ENCODE measurements at places on chromosomes 7 and 10. TPM values are rescaled to one million over a fixed set of nuclear protein-coding genes. Genes with fewer than 3 reads are reported as not detected.

DNA sequence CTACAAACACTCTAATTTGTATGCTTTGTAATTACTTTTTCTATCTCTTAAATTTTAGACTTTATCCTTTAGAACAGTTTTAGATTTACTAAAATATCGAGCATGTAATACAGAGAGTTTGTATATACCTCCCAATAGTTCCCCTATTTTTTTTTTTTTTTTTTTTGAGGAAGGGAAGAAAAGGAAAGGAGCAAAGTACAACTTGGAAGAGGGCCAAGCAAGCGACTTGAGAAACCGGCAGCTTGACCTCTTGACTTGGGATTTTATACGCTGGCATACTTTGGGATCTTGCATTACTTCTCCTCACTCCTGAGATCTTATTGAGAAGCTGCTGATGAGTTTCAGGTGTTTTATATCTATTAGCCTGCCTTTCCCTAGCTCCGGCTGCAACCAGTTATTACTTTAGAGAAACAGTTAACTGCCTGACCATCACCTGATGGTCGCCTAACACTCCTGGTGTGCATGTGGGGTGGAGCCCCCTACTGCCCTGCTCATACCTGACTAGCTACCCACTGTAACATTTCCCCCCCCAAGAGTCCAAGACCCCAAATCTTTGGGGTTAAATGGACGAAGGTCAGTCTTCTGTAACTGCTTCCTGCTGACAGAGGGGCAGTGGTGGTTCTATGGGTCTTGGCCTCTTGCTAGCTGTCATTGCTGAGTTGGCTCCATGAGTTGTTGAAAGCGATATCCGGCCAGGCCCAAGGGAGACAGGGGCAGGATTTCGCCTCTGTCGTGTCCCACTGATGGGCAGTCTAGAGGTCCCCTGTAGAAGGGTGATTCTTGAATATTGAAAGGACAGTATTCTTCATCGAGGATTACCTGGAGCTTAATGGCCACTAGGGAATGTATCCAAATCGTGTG is 28.5 kb downstream of the MKLN1 start:
- no peak for DNase-seq

DNA sequence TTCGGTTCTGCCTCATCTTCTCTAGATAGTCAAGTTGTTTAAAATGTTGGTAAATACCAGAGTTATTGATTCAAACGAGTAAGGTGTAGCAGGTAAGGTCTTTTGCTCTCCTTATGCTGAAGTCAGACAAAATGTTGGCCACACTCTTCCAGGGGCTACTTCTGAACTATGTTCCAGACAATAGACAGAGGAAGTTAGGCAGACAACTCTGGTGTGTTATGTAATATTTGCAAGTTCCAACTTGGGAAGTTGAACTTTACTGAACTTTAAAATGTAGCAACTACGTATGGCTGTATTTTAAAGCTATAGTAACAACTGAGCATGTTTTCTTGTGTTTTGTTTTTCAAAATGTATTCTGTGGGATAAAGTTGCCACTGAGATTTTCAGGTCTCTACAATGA is 125.7 kb upstream of the NEBL start:
- no peak for DNase-seq

DNA sequence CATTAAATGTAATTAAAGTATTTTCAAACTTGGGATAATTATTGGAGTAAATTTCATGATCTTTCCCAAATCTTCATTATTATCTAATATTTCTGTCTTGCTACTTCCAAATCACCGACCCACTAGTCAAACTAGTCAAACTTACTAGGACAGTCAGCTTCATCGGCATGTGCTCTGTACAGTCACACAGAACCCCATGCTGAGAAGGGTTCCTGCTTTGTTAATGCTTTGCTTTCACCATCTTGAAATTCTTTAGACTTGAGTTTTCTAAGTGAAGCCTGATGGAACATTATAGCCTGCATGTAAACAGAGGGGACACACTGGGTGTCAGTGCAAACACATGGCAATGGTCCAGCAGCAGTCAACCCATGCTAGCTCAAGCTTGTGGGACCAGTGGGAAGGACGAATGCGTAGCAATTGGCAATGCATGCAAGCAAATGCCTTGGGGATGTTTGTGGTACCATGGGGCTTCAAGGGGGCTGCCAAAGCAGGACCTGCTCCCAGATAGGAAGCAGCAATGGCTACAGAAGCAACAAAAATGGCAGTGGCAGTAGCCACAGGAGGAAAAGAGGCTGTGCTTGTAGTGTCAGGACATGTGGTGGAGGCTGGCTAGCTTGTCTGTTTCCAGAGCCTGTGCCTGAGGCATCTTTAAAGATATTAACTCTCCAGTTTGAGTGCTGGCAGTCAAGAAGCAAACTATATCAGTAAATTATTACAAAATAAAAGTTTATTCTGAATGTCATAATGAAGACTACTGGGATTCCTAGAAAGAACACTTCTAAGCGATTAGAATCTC is 441.1 kb upstream of the SEMA3D start:
- DNase-seq, result peak; percentile 5

MYO1G gene
- total RNA-seq, result 0.76 TPM

- DNase-seq, result no peak
Observed at GRCh38 chr10:32943395-32943794, 14.6 kb downstream of the ITGB1 start.

GRCh38 chr10:87593702-87594101 is 66.0 kb upstream of the PAPSS2 start:
- DNase-seq, result no peak

- DNase-seq, result no peak
Observed at GRCh38 chr10:124494046-124494807, 32.6 kb downstream of the LHPP start.

- DNase-seq, result no peak
Observed at GRCh38 chr7:137325927-137326326, 17.6 kb downstream of the PTN start.

KLF14 gene
- 0.60 TPM for total RNA-seq
